ENCODE measurements at places on chromosomes 11 and 22.

- no peak for DNase-seq
These were observed 301.2 kb downstream of the AASDHPPT start for GRCh38 chr11:106378513-106379179.

GRCh38 chr11:114413958-114414357, 13.5 kb downstream of the RBM7 start:
- DNase-seq: no peak

- DNase-seq: no peak
These were observed at the start of gene IFITM10 for GRCh38 chr11:1750481-1750839. TSS of gene IFITM10 (minus strand) at chr11:1750595. CDS start at chr11:1750442, 153 bp downstream.

- DNase-seq: peak; percentile 31
These were observed at the start of gene TMEM151A for GRCh38 chr11:66291706-66292542. TSS of gene TMEM151A (plus strand) at chr11:66291894. CDS start at chr11:66292014, 120 bp downstream.

- no peak for DNase-seq
These were observed 25.1 kb downstream of the DBX1 start for GRCh38 chr11:20134991-20135736.

DNA sequence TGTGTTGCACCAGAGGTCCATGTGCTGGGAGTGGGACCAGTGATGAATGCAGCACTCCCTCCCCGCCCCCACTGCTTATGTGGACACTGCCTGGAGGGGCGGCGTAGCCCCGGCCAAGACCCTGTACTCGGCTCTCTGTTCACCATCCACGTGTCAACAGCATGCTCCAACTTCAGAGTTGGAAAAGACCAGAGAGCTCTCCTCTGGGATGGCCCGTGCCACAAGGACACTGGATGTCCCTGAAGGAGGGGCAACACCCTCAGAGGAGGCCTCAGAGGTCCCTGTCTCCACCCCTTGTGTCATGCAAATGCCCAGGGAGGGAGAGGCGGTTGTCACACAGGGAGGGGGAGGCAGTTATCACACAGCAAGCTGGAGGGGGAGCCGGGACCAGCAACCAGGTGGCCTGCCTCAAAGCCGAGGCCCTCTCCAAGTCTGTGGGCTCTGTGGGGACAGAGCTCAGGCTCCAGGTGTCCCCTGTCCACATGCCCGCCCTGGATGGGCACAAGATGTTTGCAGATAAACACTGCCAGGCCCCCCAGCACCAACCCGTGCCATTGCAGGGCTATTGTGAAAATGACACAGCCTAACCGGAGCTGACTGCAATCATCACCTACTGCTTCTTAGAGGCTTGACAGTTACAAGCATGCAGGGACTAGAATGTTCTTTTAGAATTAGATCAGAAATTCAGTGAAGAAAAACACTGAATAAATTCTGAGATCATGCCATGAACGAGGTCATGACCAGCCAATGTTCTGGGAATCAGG, 121.1 kb downstream of the PHF21B start:
- DNase-seq: no peak

GRCh38 chr11:61866231-61866957, 25.0 kb downstream of the FADS3 start:
- DNase-seq: no peak

DNA sequence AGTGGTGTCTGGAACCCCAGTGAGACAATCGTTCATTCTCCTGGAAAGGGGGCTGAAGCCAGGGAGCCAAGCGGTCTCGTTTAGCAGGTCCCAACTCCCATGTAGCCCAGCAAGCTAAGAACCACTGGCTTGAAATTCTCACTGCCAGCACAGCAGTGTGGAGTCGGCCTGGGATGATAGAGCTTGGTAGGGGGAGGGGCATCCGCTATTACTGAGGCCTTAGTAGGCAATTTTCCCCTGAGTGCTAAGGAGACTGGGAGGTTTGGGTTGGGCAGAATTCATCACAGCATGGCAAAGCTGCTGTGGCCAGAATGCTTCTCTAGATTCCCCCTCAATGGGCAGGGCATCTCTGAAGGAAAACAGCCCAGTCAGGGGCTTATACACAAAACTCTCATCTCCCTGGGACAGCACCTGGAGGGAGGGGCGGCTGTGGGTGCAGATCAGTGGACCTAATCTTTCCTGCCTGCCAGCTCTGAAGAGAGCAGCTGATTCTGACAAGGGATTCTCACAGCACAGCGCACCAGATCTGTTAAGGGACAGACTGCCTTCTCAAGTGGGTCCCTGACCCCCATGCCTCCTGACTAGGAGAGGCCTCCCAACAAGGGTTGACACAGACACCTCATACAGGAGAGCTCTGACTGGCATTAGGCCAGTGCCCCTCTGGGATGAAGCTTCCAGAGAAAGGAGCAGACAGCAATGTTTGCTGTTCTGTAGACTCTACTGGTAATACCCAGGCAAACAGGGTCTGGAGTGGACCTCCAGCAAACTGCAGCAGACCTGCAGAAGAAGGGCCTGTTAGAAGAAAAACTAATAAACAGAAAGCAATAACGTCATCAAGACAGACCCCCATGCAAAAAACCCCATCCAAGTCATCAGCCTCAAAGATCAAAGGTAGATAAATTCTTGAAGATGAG, 14.8 kb downstream of the OR52M1 start:
- no peak for DNase-seq

- no peak for DNase-seq
These were observed 13.5 kb upstream of the ZNF74 start for GRCh38 chr22:20380486-20380885.

DNA sequence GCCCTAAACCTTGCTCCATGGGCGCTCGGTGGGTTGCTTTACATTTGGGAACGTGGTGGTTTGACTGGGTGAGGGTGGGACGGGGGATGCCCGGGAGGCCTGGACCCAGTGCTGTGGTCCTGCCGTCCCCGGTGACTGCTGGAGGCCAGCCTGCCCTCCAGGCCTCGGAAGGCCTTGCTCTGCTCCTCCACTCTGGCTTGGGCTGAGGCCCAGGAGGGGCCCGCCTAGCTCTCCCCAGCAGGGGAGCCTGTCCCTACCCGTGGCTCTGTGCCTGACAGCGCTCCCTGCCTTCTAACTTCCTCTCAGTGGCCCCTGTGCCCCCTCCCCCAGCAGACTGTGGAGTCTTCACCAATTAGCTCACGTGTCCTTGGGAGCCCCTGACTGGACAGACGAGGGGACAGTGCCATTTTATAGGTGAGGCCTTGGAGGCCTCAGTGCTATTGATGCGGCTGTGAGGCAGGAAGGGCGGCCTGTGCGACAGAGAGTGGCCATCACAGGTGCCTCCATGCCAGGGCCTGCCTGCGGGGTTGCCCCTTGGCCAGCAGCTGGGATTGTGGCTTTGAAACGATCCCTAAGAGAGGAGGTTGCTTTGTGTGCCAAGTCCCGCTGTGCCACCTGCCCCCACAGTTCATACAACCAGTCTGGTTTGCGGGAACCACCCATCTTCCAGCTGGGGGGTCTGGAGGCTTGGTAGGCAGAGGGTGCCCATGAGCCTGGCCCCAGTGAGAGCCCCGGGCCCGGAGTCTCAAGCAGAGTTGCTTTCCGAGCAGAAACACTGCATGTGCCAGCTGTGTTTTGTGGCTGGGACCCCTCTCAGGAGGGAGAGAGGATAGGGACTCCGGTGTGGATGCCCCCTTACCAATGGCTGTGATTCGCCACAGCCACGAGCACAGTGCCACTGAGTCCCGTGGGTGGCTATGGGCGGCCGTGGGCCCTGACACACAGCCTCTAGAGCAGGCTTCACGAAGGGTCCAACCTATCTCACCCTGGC, 17.7 kb downstream of the TPCN2 start:
- DNase-seq: no peak

DNA sequence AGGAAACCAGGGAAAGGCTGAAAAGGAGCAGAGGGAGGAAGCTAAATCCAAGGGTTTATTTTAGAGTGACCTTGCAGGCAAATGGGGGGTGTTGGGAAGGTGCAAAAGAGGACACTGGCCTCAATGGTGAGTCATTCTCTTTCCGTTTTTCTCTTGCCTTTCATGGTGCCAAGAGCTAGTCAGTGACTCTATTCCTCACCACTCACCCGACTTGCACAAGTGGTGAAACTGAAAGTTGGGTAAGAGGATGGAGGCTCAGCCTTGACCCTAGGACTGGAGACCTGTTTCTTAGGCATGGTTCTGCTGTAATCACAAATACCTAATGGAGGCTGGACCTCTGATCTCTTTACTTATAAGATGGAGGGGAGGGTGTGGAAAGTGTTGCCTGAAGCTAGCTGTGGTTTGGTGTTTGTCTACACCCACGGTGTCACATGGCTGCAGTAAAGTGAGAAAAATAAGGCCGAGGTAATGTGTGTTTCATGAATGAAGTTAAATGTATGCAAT, 67.3 kb upstream of the CREB3L1 start:
- no peak for DNase-seq

All from hypothalamus (tissue), 51 donors.